Pancreas (tissue), 10 donors: ENCODE measurements at places on chromosomes 2 and 18. TPM values are rescaled to one million over a fixed set of nuclear protein-coding genes. Genes with fewer than 3 reads are reported as not detected.

CEBPZOS gene
- polyA plus RNA-seq = 35.3 TPM

BABAM2 gene
- polyA plus RNA-seq = 9.4 TPM

LRRC30 gene
- polyA plus RNA-seq = not detected

SP5 gene
- 0.96 TPM for polyA plus RNA-seq

SERPINB13 gene
- polyA plus RNA-seq = not detected

DNA sequence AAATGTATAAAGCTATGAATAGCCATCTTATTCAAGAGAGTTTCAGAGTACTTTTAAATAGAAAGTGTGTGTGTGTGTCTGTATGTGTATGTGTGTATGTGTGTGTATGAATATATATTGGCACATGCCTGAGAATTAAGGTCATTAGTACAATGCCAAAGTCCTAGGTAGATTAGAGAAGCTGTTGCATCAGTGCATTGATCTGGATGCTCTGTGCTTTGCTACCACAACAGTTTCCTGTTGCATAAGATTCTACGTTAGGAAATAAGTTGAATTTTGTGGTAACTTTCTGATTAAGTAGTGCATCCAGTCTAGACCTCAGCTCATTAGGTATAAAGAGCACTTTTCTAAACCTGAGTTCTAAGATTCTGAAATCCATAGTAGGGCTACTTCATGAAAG is 1102.8 kb upstream of the KLHL29 start:
- H3K4me3 ChIP-seq = no peak overlapping the region
- no peak for DNase-seq
- H3K27ac ChIP-seq = no peak overlapping the region
- no peaks in the 10 kb centered on the region for H3K36me3 ChIP-seq
- H3K27me3 ChIP-seq = no peaks in the 10 kb centered on the region
- no peaks in the 10 kb centered on the region for H3K4me1 ChIP-seq

- no peak overlapping the region for H3K27ac ChIP-seq
- H3K27me3 ChIP-seq = no peaks in the 10 kb centered on the region
- no peak overlapping the region for H3K4me3 ChIP-seq
Observed at GRCh38 chr2:207149249-207150213, 16.2 kb downstream of the KLF7 start.

DNA sequence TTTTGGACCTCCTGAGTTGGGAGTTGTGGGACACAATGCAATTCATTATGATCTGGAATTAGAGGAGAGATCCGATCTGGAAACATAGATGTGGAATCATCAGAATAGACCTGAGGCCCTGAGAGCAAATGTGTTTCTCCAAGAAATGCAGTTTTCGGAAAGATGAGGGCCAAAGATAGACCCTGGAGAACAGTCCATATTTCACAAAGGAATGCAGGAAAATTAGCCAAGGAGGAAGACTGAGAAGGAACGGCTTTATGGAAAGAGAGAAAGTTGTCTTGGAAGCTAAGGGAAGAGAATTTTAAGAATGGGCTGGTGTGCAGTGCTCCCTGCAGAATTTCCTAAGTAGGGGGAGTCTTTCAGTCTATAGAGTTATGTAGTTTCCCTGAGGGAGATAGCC is 11.1 kb upstream of the ZNF532 start:
- no peak overlapping the region for H3K4me3 ChIP-seq
- DNase-seq = no peak
- H3K36me3 ChIP-seq = no peaks in the 10 kb centered on the region
- H3K27ac ChIP-seq = no peak overlapping the region
- no peaks in the 10 kb centered on the region for H3K27me3 ChIP-seq
- H3K4me1 ChIP-seq = no peaks in the 10 kb centered on the region

DNA sequence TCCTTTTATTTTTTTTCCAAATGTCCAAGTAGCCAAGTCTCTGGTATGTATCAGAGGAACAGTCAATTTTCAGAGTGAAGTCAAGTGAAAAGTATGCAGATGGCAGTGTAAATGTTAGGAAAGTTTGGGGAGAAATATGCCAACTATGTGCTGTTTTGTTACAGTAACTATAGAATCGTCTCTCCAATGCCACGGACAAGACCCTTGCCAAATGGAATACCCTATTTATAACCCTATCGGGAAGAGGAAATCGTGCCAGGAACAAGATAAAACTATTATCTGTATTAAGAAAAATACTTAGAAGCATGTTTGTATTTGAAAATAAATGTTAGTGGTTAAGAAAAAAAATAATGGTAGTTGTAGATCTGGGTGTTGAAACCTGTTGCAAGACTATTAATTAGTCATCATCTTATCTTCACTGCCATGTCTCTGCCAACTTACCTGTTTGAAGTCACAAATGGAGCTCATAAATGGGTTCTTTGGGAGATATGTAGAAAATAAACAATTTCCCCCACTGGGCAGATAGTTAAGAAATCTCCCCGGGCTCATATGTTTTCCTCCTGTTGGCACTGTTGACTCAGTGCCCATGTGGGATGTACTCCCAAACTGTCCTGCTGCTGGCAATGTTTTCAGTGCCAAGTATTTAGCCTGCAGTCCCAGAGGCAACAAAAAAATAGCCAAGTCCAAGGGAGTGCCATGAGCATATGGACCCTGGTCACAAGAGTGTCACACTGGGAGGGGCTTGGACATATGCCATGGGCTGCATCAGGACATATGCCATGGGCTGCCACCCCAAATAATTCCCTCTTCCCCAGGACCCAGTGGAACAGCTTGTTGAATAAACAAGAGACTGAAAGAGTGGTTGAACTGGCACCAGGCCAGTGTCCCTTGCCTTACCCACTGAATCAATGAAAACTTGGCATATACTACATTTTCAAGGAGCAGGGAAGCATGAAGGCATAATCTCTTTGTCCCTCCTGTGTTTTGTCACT is 366.9 kb downstream of the OSR1 start:
- peak; percentile 88 for DNase-seq
- no peaks in the 10 kb centered on the region for H3K4me1 ChIP-seq
- H3K27ac ChIP-seq = no peak overlapping the region
- no peaks in the 10 kb centered on the region for H3K27me3 ChIP-seq
- no peak overlapping the region for H3K4me3 ChIP-seq

GRCh38 chr2:240983996-240984498 is 14.4 kb upstream of the SNED1 start:
- no peaks in the 10 kb centered on the region for H3K36me3 ChIP-seq
- peak; percentile 12 for DNase-seq
- no peak overlapping the region for H3K4me3 ChIP-seq
- no peak overlapping the region for H3K27ac ChIP-seq
- no peaks in the 10 kb centered on the region for H3K4me1 ChIP-seq
- H3K27me3 ChIP-seq = no peaks in the 10 kb centered on the region

DNA sequence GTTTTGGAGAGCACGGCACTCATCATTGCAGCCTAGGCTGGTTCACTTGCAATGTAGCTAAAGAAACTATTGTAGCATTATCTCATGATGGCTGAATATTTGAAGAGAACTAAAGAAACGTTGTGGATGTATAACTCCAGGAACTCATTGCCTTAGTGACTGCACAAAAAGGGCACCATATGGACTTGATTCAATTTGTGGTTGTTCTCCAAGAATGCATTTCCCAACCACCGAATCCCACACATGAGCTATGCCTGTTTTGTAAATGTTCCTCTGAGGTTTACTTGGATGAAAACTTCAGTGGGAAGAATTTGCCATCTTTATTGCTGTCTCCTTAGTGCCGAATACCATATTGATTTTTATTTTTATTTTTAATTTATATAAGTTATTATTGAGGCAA is 43.5 kb downstream of the DOK6 start:
- H3K4me1 ChIP-seq = no peaks in the 10 kb centered on the region
- H3K4me3 ChIP-seq = no peak overlapping the region
- H3K27ac ChIP-seq = no peak overlapping the region
- H3K36me3 ChIP-seq = no peaks in the 10 kb centered on the region
- no peak for DNase-seq
- H3K27me3 ChIP-seq = no peaks in the 10 kb centered on the region

GRCh38 chr2:134623796-134624195 is 95.0 kb downstream of the TMEM163 start:
- H3K4me1 ChIP-seq = no peaks in the 10 kb centered on the region
- no peak for DNase-seq
- no peaks in the 10 kb centered on the region for H3K27me3 ChIP-seq

- peak overlapping the region; percentile 43 for H3K4me3 ChIP-seq
- peaks cover 5% of the 10 kb centered on the region for H3K4me1 ChIP-seq
- peak overlapping the region; percentile 84 for H3K27ac ChIP-seq
Observed at GRCh38 chr2:85353876-85354285, 447 bp downstream of the RETSAT start.

GRCh38 chr2:84204995-84205394 is 254.1 kb downstream of the SUCLG1 start:
- H3K27me3 ChIP-seq = no peaks in the 10 kb centered on the region
- no peak for DNase-seq
- H3K4me1 ChIP-seq = no peaks in the 10 kb centered on the region
- no peak overlapping the region for H3K4me3 ChIP-seq
- no peak overlapping the region for H3K27ac ChIP-seq
- no peaks in the 10 kb centered on the region for H3K36me3 ChIP-seq

GRCh38 chr18:62788111-62788510 is 72.8 kb downstream of the PHLPP1 start:
- no peaks in the 10 kb centered on the region for H3K27me3 ChIP-seq
- H3K36me3 ChIP-seq = no peaks in the 10 kb centered on the region
- H3K4me1 ChIP-seq = no peaks in the 10 kb centered on the region
- no peak for DNase-seq

- H3K4me3 ChIP-seq = peak within 1 kb of the TSS; percentile 31
- no peaks in the 10 kb centered on the region for H3K27me3 ChIP-seq
- H3K4me1 ChIP-seq = peaks cover 17% of the 10 kb centered on the region
Observed at GRCh38 chr2:240557808-240558207, at the start of gene ANKMY1. ANKMY1 (minus strand) TSS chr2:240557988; CDS start chr2:240557335, 653 bp downstream.

- no peak for DNase-seq
- no peaks in the 10 kb centered on the region for H3K36me3 ChIP-seq
- no peak overlapping the region for H3K4me3 ChIP-seq
- H3K27ac ChIP-seq = no peak overlapping the region
- H3K4me1 ChIP-seq = no peaks in the 10 kb centered on the region
Observed at GRCh38 chr2:29663268-29663667, 258.1 kb downstream of the ALK start.

- H3K4me3 ChIP-seq = no peak overlapping the region
- H3K36me3 ChIP-seq = no peaks in the 10 kb centered on the region
- H3K27me3 ChIP-seq = no peaks in the 10 kb centered on the region
Observed at GRCh38 chr2:47309952-47310800, 92.8 kb upstream of the MSH2 start.

DNA sequence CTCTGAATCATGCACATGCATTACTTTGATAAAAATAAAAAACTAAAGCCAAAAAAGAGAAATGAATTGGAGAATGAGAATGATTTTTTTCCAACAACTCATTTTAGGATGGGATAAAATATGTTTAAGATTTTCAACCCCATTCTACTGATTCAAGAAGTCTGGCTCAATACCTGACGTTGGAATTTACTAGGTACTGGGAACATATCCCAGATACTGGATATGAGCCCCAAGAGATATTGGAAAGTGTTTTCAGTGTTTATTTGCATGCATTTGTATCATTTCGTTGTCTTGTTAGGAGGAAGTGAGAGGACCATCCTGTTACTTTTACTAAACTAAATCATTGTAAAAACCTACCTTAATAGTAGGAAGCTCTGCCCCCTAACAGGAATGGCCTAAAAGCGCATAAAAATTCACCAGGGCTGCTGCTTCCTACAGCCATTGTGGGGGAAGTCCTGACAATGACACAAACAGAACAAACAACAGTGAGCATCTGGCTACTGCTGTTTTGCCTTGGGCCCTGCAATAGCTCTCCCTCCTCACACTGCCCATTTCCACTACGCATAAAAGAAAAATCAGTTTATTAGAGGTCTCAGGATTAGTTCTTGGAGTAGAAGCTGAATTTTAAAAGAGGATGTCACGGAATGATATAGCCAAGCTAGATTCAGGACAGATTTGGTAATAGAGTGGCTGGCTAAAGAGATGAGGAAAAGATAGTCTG is 35.2 kb downstream of the ANKAR start:
- H3K27me3 ChIP-seq = no peaks in the 10 kb centered on the region
- DNase-seq = no peak
- H3K4me3 ChIP-seq = no peak overlapping the region

- H3K36me3 ChIP-seq = no peaks in the 10 kb centered on the region
- no peaks in the 10 kb centered on the region for H3K4me1 ChIP-seq
- no peak overlapping the region for H3K27ac ChIP-seq
- H3K4me3 ChIP-seq = no peak overlapping the region
- no peaks in the 10 kb centered on the region for H3K27me3 ChIP-seq
- no peak for DNase-seq
Observed at GRCh38 chr2:110973262-110973661, 147.5 kb upstream of the BCL2L11 start.

- no peaks in the 10 kb centered on the region for H3K27me3 ChIP-seq
- H3K4me1 ChIP-seq = no peaks in the 10 kb centered on the region
- H3K36me3 ChIP-seq = no peaks in the 10 kb centered on the region
Observed at GRCh38 chr2:203728321-203728720, 21.9 kb downstream of the CD28 start.

DNA sequence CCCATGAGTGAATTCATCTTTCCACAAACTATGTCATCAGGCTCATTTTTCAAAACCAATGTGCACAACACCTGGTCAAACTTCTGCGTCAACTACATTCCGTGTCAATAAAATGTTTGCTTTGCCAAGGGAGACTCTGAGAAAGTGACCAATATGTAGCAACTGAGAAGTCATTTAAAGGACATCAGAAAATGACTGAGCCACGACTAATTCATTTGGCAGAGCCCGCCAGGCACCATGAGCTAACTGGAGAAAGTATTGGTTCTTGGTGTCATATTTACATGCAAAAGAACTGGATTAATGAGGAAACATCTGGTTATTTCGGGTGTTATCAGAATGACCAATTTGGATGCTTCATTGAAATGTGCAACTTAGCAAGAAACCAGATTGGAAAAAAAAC is 7.2 kb downstream of the RND3 start:
- H3K27ac ChIP-seq = no peak overlapping the region
- no peak overlapping the region for H3K4me3 ChIP-seq
- no peaks in the 10 kb centered on the region for H3K27me3 ChIP-seq
- no peak for DNase-seq
- H3K36me3 ChIP-seq = no peaks in the 10 kb centered on the region

DNA sequence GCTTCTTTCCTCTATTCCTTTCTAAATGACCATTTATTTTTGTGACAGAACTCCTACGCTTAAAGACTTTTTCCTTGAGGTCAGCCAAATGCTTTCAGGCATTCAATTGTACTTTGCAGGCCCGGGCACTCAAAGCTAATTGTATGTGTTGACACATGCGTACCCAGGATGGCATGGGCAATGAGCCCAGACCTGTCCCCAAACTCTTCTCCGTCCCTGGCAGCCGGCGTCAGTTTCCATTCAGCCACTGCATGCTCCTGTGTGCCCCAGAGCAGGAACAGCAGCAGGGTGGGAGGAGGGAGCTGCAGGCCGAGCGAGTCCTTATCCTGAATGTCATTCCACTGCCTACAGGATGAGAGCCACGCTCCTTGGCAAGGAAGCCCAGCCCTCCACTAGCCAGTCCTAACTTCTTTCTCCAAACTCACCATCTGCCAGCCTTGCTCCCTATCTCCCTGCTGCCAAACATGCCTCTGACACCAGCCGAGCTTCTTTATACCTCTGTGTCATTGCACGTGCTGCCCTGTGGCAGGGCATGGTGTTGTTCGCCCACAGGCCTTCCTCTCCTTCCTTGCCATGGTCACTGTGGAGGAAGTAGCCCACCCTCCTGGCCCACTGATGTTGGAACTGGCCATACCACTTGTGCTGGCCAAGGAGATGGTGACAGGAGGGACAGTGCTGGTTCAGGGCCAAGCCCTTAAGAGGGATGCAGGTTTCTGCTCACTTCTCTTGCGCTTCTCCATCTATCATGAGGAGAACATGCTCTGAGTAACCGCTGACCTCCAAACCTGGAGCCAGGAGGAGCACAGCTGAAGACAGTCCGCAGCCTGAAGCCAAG is 116.9 kb upstream of the FHL2 start:
- peak; percentile 58 for DNase-seq
- no peak overlapping the region for H3K27ac ChIP-seq
- peaks cover 5% of the 10 kb centered on the region for H3K4me1 ChIP-seq

- no peaks in the 10 kb centered on the region for H3K36me3 ChIP-seq
- H3K4me1 ChIP-seq = no peaks in the 10 kb centered on the region
- no peaks in the 10 kb centered on the region for H3K27me3 ChIP-seq
- no peak overlapping the region for H3K4me3 ChIP-seq
Observed at GRCh38 chr2:104371087-104371781, 482.7 kb upstream of the POU3F3 start.
